ENCODE measurements at places on chromosomes 1 and 21. TPM values are rescaled to one million over a fixed set of nuclear protein-coding genes. Genes with fewer than 3 reads are reported as not detected.

- H3K27me3 ChIP-seq: no peaks in the 10 kb centered on the region
- peaks cover 3% of the 10 kb centered on the region for H3K36me3 ChIP-seq
- DNase-seq: no peak
- no peak overlapping the region for H3K27ac ChIP-seq
- H3K4me1 ChIP-seq: no peaks in the 10 kb centered on the region
- no peak overlapping the region for H3K4me3 ChIP-seq
Measured at GRCh38 chr1:184060316-184060715, 8.8 kb downstream of the TSEN15 start.

NEGR1 gene
- 3.5 TPM for total RNA-seq

NPHS2 gene
- not detected for total RNA-seq

DNA sequence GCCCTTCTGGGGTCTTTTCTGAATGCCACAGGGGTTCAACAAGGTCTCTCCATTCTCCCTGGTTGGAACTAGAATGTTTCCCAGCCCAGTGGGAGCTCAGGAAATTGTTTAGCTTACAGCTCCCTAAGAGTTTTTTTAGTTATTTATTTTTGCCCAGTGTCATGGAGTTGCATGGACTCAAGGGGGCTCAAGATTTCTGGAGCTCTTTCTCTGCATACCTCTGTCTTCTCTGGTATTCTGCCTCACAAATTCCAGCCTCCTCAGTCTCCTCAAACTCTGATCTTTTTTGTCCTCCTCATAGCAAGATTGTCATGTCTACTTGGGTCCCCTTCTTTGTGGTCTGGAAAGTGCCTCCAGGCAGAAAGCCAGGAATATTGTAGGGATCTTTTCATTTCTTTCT, 15.9 kb upstream of the PPP2R5A start:
- no peak overlapping the region for H3K4me3 ChIP-seq
- no peaks in the 10 kb centered on the region for H3K36me3 ChIP-seq
- no peaks in the 10 kb centered on the region for H3K4me1 ChIP-seq
- H3K27ac ChIP-seq: no peak overlapping the region

DNA sequence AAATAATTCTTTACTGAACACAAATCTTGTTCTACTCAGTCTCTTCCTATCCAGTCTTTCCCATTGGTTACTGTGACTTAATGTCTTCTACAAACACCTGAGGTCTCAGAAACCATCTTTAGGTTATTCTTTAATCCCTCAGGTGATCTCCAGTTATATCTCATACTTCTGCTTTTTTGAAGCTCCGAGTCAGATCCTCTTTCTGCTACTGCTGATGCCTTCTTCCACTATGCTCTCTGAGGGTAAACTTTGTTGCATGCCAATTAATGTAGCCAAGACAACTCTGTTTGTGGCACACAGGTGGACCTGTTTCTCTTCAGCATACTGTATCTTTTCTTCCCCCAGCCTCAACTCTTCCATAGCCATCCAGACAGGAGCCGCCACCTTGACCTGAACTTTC, 3.1 kb upstream of the APCS start:
- DNase-seq: no peak
- H3K4me1 ChIP-seq: no peaks in the 10 kb centered on the region
- H3K27ac ChIP-seq: no peak overlapping the region
- no peak overlapping the region for H3K4me3 ChIP-seq
- H3K36me3 ChIP-seq: no peaks in the 10 kb centered on the region

GREM2 gene
- 0.44 TPM for total RNA-seq

CD1D gene
- 0.97 TPM for total RNA-seq

KIAA0040 gene
- total RNA-seq: 20.2 TPM

GRCh38 chr1:150955280-150955679, 19.4 kb downstream of the CERS2 start:
- H3K27me3 ChIP-seq: no peaks in the 10 kb centered on the region
- H3K4me3 ChIP-seq: no peak overlapping the region
- peaks cover 84% of the 10 kb centered on the region for H3K36me3 ChIP-seq
- no peak overlapping the region for H3K27ac ChIP-seq

DNA sequence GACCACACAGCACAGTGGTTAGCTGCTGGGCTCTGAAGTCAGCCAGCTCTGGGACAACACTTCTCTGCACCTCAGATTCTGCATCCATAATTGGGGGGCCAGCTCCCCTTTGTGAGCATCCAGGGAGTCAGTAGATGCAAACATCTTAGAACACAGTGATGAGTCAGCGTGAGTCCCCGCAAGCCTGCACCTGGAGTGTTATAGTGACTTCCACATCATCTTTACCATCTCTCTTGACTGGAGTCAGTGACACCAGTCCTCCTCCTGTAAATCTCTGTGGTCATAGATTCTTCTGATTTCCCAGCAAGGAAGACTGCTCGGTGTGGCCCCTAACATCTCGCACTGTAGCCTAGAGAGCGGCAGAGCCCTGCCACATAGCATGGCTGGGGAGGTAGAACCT, 13.9 kb upstream of the EDN2 start:
- no peaks in the 10 kb centered on the region for H3K36me3 ChIP-seq
- H3K27me3 ChIP-seq: no peaks in the 10 kb centered on the region
- H3K27ac ChIP-seq: peak overlapping the region; percentile 39
- no peak for DNase-seq

- H3K36me3 ChIP-seq: peaks cover 18% of the 10 kb centered on the region
- no peaks in the 10 kb centered on the region for H3K27me3 ChIP-seq
- peak overlapping the region; percentile 67 for H3K27ac ChIP-seq
- peak; percentile 86 for DNase-seq
- H3K4me3 ChIP-seq: peak overlapping the region; percentile 28
- peaks cover 25% of the 10 kb centered on the region for H3K4me1 ChIP-seq
Measured at GRCh38 chr21:33360881-33361602, 36.3 kb downstream of the IFNAR1 start.

AMY2A gene
- total RNA-seq: not detected

DNA sequence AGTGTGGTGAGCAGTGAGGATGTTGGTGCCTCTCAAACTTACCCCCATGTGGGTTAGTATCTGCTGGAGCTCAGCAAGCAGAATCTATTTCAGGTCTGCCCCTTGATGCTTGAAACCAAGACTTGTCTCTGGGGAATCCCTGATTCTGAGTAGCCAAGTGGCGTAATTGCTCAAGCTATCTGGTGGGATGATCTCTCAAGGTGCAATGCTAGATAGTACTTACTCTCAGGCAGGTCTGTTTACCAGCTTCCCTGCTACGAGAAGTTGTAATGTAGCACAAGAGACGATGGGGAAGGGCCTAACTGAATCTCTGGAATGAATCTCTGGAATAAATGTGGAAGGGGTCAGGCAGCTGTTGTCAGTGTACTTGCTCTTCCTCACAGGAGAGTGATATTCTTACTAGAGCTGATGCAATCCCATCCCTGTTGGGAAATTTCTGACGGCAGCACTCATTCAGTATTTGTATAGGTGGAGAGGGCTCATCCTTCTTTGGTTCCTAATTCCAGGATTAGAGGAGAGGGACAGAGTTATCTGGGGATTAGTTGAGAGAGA, 65.4 kb downstream of the MACF1 start:
- H3K27ac ChIP-seq: peak overlapping the region; percentile 19
- DNase-seq: no peak
- H3K4me1 ChIP-seq: peaks cover 79% of the 10 kb centered on the region
- peak overlapping the region; percentile 39 for H3K4me3 ChIP-seq

LCE1B gene
- 153 TPM for total RNA-seq

DNA sequence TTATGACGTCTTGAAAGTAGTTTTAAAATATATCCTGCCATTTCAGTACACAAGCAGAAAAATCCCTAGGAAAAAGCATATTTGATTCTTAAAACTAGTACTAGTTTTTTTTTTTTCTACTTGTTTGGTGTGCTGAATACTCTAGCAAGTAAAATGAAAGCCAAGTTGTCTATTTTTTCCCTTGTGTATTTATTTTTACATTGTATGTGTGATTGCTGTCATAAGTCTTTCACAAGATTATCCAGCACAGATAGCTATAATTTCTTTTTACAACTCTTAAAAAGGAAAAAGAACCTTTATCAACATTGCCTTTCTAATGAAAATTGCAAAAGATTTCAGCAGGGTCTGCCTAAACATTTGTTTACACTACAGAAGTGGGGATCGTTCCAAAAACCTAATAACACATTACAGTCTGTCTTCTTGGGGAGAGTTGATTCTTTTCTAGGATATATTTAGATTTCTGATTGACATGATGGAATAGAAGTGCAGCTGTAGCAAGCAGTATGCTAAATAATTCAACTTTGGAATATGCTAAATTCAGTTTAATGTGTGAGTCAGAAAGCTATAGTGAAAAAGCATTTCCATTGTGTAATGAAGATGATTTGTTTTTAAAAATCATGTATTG, 2.5 kb downstream of the DR1 start:
- H3K4me3 ChIP-seq: peak overlapping the region; percentile 95
- H3K36me3 ChIP-seq: no peaks in the 10 kb centered on the region
- no peaks in the 10 kb centered on the region for H3K27me3 ChIP-seq
- H3K27ac ChIP-seq: no peak overlapping the region
- H3K4me1 ChIP-seq: peaks cover 65% of the 10 kb centered on the region

GRCh38 chr21:18760247-18760646, 356.7 kb upstream of the TMPRSS15 start:
- H3K4me1 ChIP-seq: no peaks in the 10 kb centered on the region
- no peak overlapping the region for H3K4me3 ChIP-seq
- H3K27me3 ChIP-seq: no peaks in the 10 kb centered on the region
- no peaks in the 10 kb centered on the region for H3K36me3 ChIP-seq
- H3K27ac ChIP-seq: no peak overlapping the region

SLAMF9 gene
- not detected for total RNA-seq

AGT gene
- total RNA-seq: not detected

GRCh38 chr1:153032073-153032472, 1.1 kb downstream of the SPRR1B start:
- DNase-seq: no peak
- H3K4me3 ChIP-seq: no peak overlapping the region
- no peaks in the 10 kb centered on the region for H3K36me3 ChIP-seq
- H3K27me3 ChIP-seq: no peaks in the 10 kb centered on the region

DNA sequence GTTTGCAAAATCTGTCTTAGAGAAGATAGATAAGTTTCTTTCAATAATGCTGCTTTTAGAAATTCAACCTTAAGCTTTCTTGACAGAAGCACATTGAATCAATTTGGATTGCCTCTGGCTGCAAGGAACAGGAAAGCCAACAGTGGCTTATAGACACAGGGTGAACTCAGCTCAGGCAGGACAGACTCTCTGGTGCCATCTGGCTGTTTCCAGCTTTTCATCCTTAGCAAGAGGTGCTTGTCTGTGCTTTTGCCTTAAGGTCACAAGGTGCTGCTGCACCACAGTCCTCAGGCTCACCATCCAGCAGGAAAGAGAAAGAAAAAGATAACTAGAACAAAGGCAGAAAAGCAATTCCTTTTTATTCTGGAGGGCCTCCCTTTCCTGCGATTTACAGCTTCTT, 93.7 kb upstream of the ETS2 start:
- DNase-seq: no peak
- H3K27me3 ChIP-seq: peaks cover 3% of the 10 kb centered on the region
- no peaks in the 10 kb centered on the region for H3K4me1 ChIP-seq
- H3K36me3 ChIP-seq: no peaks in the 10 kb centered on the region
- H3K4me3 ChIP-seq: no peak overlapping the region
- no peak overlapping the region for H3K27ac ChIP-seq

DNA sequence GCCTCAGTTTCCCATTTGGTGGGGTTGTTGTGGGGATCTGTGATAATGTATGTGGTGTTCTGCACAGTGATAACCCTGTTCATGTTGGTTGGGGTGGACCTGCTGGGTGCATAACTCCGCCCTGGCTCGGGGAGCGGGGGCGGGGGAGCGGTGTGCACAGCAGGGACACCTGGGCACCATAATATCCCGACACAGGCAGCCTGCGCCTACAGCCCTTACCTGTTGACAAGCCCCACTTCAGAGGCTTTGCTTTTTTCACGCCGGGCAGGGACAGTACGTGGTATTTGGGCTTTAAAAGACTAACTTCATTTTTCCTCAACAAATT, 48.0 kb upstream of the ACOT11 start:
- H3K36me3 ChIP-seq: no peaks in the 10 kb centered on the region
- DNase-seq: no peak
- peaks cover 24% of the 10 kb centered on the region for H3K27me3 ChIP-seq
- H3K27ac ChIP-seq: no peak overlapping the region
- H3K4me3 ChIP-seq: peak overlapping the region; percentile 44

DNA sequence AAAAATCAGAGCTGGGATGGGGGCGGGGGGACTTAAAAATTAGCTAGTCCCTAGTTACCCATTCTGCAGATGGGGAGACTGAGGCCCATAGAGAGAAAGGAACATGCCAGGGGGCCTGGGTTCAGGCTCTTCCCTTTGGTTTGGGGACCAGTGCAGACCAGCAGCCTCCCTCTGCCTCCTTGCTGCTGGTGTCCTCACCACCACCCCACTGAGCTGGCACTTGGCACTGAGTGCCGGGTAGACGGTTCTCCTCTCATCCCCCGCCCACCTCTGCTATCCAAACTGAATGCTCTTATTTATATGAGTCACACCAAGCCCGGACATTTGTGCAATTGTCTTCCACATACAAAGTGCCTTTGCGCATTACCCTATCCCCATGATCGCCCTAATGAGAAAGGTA, 39.2 kb downstream of the CAMK2N1 start:
- H3K4me3 ChIP-seq: no peak overlapping the region
- H3K4me1 ChIP-seq: no peaks in the 10 kb centered on the region
- no peak overlapping the region for H3K27ac ChIP-seq
- peak; percentile 29 for DNase-seq

FAAH gene
- total RNA-seq: 23.1 TPM

BEND5 gene
- 1.4 TPM for total RNA-seq

DNA sequence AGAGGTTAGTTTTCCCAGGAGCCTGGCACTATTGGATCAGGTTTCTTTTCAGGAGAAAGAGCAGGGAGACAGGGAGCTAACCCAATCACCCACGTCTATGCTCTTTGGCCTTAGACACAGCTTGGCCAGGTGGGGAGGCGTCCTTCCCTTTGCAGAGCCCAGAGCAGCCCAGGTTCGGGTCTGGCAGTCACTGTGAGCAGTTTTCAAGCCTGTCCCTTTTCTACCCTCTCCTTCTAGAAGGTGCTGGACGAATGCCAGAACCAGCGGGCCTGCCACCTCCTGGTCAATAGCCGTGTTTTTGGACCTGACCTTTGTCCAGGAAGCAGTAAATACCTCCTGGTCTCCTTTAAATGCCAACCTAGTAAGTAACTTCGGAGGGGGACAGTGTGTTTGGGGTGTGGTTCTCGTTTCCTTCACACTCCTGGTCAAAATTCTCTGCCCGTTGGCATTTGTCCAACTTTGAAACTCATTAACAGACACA, 44.9 kb downstream of the EVA1C start:
- no peaks in the 10 kb centered on the region for H3K27me3 ChIP-seq
- peaks cover 25% of the 10 kb centered on the region for H3K4me1 ChIP-seq
- DNase-seq: no peak
- H3K27ac ChIP-seq: peak overlapping the region; percentile 69
- H3K4me3 ChIP-seq: no peak overlapping the region
- H3K36me3 ChIP-seq: peaks cover 37% of the 10 kb centered on the region

- no peaks in the 10 kb centered on the region for H3K36me3 ChIP-seq
- H3K27me3 ChIP-seq: peaks cover 30% of the 10 kb centered on the region
- DNase-seq: no peak
- peaks cover 22% of the 10 kb centered on the region for H3K4me1 ChIP-seq
- H3K27ac ChIP-seq: no peak overlapping the region
Measured at GRCh38 chr1:46445773-46446256, 43.8 kb upstream of the DMBX1 start.

- H3K36me3 ChIP-seq: no peaks in the 10 kb centered on the region
- H3K27ac ChIP-seq: peak overlapping the region; percentile 67
- no peak overlapping the region for H3K4me3 ChIP-seq
- no peaks in the 10 kb centered on the region for H3K27me3 ChIP-seq
- H3K4me1 ChIP-seq: peaks cover 44% of the 10 kb centered on the region
Measured at GRCh38 chr1:67564193-67564592, 120.8 kb upstream of the GADD45A start.

- H3K27me3 ChIP-seq: no peaks in the 10 kb centered on the region
- H3K4me3 ChIP-seq: no peak overlapping the region
- no peaks in the 10 kb centered on the region for H3K36me3 ChIP-seq
- H3K4me1 ChIP-seq: peaks cover 8% of the 10 kb centered on the region
- H3K27ac ChIP-seq: no peak overlapping the region
Measured at GRCh38 chr1:8431019-8431418, 113.1 kb downstream of the SLC45A1 start.
